ENCODE measurements at places on chromosomes 4 and X. TPM values are rescaled to one million over a fixed set of nuclear protein-coding genes. Genes with fewer than 3 reads are reported as not detected.

DNA sequence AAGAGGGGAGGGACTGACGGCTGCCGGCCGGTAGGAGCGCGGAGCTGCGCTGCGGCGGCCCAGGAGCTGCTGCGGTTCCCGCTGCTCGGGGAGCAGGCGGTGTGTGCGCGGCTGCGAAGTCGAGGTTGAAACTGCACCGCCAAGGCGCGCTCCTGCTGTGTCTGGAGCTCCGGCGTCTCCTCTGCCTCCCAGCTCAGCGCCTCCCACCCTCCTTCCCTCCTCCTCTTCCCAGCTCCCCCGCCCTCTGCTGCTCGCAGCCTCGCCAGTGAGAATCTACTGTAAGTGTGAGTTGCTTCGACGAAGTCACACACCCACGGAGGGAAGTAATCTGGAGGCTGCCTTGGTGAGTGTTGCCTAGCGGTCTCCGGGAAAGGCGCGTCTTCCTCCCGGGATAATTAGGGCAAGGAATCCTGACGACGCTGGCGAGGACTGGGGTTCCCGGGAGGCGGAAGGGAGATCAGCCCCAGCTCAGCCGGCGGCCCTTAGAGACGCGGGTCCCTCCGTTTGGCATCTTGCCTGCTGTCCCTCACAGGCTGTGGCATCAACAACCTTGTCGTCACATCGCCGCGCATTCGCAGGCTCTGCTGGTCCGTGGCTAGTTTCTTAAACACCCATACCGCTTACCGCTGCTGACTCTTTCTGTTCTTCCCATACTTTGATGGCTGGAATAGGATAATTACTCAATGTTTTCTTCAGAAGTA, at the start of gene EPHA5:
TSS of gene EPHA5 (minus strand) at position 159 of the 701 bp plus-strand sequence. CDS start 747 bp downstream, outside the sequence.
- no peak for DNase-seq

- no peak for DNase-seq
These were observed 1.1 kb upstream of the ATP11C start for GRCh38 chrX:139933904-139934303.

GRCh38 chr4:78058591-78059523, 1.7 kb downstream of the FRAS1 start:
- peak; percentile 2 for DNase-seq

Gene DMP1
- not detected for total RNA-seq

DNA sequence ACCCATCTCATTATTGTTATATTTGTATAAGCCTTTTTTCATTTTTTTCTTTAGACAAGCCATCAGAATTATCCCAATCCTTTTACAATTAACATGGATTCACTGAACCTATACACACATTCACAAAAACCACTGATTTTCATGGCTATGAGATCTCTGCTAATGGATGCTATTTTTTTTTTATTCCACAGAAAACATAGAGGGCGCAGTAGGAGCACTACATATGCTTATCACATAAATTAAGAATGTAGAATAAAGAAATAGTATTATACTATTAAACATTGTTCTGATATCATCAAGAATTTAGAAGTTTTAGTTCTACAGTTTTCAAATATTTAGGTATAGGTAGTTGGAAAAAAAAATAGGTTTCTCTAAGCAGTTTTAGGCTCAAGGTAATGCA, 1477.4 kb downstream of the ARAP2 start:
- DNase-seq: no peak

GRCh38 chr4:165398570-165398969, 19.8 kb downstream of the CPE start:
- no peak for DNase-seq

- DNase-seq: no peak
These were observed 45.5 kb downstream of the TMEM144 start for GRCh38 chr4:158255727-158256324.

- no peak for DNase-seq
These were observed 733.7 kb upstream of the CT83 start for GRCh38 chrX:117196481-117196880.

GRCh38 chr4:94634271-94634670, 123.5 kb upstream of the BMPR1B start:
- DNase-seq: no peak

- DNase-seq: no peak
These were observed 1.8 kb downstream of the TAPT1 start for GRCh38 chr4:16224264-16225166.

- no peak for DNase-seq
These were observed 146.6 kb downstream of the TLL1 start for GRCh38 chr4:166019441-166020220.

DNA sequence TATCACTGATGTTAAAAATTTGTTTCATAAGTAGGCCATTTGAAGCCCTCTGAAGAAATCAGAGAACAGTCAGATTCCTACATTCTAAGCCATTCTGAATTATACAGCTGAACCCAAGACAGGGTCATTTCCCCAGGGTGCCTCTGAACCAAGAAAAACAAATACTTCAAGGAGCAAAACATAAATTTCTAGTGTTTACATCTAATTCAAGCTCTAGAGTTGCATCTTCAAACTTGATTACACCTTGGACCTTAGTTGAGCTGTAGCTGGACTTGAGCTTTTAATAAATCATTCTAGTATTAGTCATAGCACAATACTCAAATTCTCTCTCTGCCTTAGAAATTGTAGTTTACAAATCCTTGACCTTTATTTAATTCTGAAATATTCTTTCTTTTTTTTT, 87.6 kb upstream of the IL15 start:
- DNase-seq: no peak

Gene RNF113A
- 6.1 TPM for total RNA-seq

GRCh38 chrX:128408842-128409241, 356.6 kb upstream of the ACTRT1 start:
- no peak for DNase-seq

Gene TREX2
- 24.8 TPM for total RNA-seq

Gene NKX3-2
- not detected for total RNA-seq

Gene MND1
- 3.0 TPM for total RNA-seq

Gene AFF2
- 16.6 TPM for total RNA-seq

Gene EXOC1L
- total RNA-seq: not detected

- DNase-seq: no peak
These were observed 46.3 kb upstream of the MAGEC3 start for GRCh38 chrX:141791856-141792255.

DNA sequence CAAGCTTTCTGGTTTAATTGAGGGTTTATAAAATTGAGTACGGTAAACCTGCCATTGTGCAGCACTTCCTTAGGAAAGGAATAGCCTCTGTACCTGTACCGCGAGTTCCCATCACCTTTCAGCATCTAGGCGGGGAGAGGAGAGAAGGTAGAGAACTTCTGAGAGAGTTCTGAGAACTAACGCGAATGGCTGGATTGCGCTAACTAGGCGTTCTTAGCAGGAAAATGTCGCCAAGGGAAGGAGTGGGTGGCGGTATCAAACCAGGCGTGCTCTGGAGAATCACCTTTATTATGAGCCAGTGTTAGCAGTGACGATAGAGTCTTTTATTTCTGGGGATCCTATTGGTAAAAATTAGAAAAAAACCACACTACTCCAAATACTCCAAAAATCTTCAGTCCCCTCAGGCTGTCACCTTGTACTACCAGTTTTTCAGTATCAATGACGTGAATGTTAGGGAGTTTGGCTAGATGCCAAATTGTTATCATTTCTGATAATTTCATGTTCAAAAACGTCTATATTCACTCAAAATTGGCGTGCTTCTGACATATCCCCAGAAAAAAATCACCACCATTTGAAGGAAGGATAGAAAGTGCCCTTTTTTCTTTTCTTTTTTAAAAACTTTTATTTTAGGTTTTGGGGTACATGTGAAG, 1.4 kb downstream of the UGT8 start:
- DNase-seq: no peak

Gene HSFX4
- total RNA-seq: not detected

Gene EFHC2
- total RNA-seq: 0.28 TPM

DNA sequence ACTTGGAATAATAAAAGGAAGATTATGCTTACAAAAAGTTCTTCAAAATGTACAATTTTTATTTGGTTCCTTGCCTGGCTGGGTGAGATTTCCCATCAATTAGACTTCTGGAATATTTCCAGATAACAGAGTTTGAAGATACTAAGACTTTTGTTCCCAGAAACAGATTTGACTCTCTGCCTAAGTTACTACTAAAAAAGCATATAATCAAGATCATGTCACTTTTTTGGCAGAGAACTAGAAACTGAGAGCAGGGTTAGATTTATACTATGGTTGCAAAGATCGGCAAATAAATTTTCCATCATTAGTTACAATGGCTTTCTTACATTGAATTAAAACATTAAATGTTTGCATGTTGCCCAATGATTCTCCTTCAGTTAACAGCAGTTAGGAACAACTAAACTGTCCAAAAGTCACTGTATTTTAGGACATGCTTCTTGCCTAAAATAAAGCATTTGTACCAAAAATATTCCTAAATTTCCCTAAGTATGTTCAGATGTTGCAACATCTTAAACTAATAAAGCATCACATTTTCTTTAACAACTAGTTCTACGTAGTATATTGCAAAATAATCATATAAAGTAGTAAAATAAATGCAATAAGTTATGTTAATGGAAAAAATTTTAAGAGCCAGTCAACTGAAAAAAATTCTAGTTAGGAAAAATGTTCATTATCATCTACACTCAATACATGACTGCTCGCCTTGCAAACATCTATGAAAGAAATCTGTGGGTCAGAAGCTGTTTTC, 73.0 kb downstream of the SEC24D start:
- DNase-seq: no peak

DNA sequence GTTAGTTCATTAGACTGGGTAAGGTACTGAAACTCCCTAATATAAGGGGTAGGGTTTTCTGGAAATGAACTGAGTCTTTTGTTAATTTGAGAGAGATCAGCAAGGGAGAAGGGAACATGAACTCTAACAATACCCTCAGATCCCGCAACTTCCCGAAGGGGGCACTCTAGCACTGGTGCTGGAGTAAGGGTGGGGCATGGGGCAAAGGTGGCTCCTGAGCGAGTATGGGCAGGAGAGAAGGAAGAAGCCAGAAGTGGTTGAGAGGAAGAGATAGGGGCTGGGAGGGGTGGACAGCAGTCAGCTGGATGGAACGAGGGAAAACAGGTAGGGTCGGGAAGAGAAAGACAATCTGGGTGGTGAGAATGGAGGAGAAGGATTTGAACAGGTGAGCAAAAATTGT, 183.2 kb upstream of the MAGEE2 start:
- DNase-seq: no peak

Gene PLAC8
- not detected for total RNA-seq

GRCh38 chrX:856566-857290, 226.1 kb downstream of the SHOX start:
- DNase-seq: no peak

DNA sequence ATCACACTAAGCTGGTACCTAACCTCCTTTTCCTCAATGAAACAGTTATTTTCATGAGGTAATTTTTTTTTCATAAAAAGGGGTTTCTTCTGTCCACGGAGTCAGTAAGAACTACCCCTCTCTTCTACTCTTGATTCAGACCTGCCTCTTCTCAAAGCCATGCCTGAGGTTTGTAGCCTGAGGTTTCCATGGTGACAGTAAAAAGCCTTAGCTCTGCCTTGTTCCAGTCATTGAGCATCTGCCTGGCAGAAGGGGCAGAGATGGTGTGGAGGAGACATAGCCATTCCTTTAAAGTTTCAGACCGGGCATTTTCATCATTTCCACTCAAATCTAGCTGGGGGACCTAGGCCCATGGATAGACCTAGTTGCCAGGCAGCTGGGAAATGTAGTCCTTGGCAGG, 135.5 kb downstream of the REPS2 start:
- DNase-seq: no peak

- no peak for DNase-seq
These were observed 59.8 kb downstream of the MRPL1 start for GRCh38 chr4:77922158-77923094.

GRCh38 chr4:145614233-145614610, 5.0 kb upstream of the MMAA start:
- no peak for DNase-seq

DNA sequence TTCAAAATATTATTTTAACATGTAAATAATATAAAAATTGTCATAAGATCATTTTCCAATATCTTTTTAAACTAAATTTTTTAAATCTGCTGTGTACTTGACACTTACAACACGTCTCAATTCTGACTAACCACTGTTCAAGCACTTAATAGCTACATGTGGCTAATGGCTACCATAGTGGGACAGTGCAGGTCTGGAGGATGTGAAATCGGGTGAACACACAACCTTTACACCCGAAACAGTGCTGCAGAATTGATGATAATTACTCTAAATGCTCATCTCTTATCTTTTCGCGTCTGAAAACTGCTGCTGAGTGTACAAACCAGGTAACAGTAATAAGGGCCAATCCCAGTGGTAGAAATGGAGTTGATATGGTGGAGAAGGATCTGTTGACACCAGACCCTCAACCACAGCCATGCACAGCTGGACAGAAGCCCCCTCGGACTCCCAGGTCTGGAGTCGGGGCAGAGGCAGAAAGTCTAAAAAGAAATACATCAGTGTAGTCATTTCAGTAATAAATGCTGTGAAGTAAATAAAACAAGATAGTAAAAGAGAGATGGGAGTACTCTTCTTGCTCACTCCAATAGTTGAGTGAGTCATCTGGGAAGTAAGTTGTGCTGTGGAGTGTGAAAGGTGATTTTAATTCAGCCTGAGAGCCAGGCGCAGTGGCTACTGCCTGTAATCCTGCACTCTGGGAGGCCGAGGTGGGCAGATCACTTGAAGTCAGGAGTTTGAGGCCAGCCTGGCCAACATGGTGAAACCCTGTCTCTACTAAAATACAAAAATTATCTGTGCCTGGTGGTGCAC, 150.0 kb downstream of the CBR4 start:
- DNase-seq: no peak

DNA sequence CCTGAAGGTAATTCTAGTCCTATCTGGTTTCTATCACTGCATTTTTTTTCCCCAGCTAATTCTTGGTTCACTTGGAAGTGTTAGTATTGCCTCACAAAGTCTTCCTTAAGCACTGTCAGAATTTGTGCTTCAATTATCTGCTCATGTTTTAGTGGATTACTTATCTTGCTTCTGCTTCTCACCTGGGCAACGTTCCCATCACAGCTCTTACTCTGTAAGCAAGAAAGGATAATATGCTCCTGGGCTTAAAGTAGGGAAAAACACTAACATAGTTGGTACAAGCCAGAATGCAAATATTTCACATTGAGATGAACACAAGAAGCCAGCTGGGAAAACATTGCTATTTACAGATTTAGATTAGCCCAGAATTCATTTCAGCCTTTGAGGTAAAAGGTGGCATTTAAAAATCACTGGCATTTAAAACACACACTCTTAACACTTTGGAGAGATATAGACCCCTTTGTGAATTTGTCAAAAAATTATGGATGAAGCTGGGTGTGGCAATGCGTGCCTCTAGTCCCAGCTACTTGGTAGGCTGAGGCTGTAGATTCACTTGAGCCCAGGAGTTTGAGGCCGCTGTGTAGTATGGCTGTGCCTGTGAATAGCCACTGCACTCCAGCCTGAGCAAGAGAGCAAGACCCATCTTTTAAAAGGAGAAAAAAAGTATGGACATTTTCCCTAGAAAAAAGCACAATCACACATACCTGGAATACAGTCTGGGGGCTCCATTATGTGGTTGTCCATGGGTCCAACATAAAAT, 6.6 kb upstream of the PTPN13 start:
- DNase-seq: no peak

GRCh38 chrX:49266523-49267445, 2.3 kb upstream of the FOXP3 start:
- DNase-seq: no peak

Gene CTAG2
- total RNA-seq: not detected
